WTC11 (cell line): ENCODE measurements at places on chromosomes 7 and 10.
A peak's percentile ranks its signal among the peaks of the same experiment; 100 is the strongest.

DNA sequence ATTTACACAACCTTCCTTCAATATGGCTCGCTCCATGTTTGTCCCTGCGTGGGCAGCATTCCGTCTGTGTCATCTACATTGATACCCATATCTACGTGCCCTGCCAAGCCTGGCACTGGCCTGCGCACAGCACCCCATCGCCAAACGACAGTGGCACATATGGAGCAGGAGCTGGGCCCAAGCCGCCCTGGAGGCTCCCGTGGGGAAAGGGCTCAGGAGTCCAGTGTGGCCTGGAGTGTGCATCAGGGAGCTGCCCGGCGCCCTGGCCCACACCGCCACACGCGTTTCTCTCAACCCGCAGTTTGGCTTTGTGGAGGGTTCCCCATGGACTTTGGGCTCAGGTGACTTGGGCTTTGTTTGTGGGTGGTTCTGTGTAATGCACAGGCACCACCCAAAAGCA, 273.2 kb downstream of the PTPRN2 start:
- no peak for DNase-seq

GRCh38 chr10:71771204-71771603, 2.1 kb downstream of the VSIR start:
- DNase-seq: no peak

- DNase-seq: no peak
Measured at GRCh38 chr10:120161111-120161510, 268.6 kb downstream of the SEC23IP start.

- DNase-seq: no peak
Measured at GRCh38 chr10:69089638-69090599, 2.0 kb downstream of the SRGN start.

- no peak for DNase-seq
Measured at GRCh38 chr10:120963594-120964220, 112.5 kb downstream of the WDR11 start.

GRCh38 chr10:2979306-2979705, 88.0 kb upstream of the PFKP start:
- DNase-seq: no peak

DNA sequence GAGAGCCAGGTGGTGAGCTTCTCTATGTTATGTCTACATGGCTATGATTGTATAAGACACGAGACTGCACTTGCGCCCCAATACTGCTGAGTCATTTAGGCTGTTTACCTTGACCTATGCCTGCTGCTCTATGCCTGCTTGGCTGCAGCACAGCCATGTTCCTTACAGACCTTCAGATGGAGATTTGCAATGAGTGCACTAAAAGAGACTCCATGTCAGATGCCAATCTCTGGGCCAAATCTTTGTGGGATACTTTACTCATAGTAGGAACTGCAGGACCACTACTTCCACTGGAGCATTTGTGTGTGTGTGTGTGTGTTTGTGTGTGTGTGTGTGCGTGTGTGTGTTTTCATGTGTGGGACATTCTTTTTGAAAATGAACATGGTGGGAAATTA, 50.0 kb upstream of the KMT2E start:
- no peak for DNase-seq

DNA sequence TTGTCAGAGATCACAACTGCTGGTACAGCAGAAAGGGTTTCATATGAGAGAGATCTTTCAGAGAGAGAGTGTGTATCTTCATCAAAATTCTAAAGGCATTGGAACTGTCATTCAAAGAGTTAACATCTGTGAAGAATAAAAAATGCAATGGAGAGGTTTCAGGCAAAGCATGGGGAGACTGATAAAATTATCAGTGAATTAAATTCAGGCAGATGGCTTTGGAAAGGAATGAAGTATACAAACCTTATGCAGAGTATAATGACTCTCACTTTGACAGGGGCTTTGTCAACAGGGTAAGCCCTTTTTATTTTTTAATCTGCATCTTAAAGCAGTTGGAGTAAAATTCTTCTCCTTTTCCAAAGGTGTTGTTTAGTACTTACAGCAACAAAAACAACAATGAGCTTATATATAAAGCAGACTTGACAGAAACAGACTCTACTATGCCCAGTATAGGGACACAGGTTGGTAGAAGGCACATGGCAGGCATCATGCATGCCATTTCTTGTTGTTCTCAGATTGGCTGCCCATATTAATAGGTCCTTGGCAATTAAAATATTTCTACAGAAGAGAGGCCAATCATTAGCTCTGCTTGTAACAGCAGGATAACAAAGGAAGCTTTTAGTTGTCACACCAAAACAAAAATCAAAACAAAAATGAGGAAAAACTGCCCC, 54.9 kb upstream of the NXPH1 start:
- DNase-seq: no peak

GRCh38 chr10:96637709-96638108, 50.9 kb upstream of the TM9SF3 start:
- no peak for DNase-seq

- DNase-seq: no peak
Measured at GRCh38 chr10:22326145-22326702, 5.3 kb downstream of the BMI1 start.

- no peak for DNase-seq
Measured at GRCh38 chr7:157188091-157188665, 49.5 kb downstream of the UBE3C start.

DNA sequence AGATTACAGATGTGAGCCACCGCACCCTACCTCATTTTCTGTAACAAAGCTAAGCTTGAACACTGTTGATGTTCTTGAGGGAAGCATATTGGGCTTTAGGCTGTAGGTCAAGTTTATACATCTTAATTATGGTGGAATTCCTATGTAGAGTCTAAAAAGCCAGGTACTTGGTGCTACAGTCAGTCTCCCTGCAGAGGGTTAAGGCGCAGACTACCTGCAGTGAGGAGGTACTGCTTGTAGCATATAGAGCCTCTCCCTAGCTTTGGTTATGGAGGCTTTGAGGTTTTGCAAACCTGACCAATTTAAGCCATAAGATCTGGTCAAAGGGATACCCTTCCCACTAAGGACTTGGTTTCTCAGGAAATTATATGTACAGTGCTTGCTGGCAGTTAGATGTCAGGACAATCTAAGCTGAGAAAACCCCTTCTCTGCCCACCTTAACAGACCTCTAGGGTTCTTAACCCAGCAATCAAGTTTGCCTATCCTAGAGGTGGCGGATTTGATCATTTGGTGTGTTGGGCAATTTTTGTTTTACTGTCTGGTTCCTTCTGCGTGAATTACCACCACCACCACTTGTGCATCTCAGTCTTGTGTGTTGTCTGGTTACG, 6.0 kb downstream of the PPIA start:
- DNase-seq: no peak

DNA sequence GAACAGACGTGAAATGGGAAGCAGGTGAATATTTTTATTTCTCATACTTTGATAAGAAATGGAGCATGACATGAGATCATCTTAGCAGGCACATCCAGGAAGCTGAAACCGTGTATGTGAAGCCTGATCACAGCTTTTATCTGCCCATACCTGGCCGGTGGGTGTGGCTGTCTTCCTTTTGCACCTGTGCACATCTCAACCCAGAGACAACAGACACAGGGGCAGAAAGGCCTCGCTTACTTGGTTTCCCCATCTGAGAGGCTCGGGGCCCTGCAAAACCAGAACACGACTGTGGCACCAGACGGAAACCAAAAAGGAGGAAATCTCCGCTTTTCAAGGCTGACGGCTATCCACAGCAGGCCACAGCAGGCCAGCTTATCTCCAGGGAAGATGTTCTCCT, 116.4 kb downstream of the TCERG1L start:
- no peak for DNase-seq

DNA sequence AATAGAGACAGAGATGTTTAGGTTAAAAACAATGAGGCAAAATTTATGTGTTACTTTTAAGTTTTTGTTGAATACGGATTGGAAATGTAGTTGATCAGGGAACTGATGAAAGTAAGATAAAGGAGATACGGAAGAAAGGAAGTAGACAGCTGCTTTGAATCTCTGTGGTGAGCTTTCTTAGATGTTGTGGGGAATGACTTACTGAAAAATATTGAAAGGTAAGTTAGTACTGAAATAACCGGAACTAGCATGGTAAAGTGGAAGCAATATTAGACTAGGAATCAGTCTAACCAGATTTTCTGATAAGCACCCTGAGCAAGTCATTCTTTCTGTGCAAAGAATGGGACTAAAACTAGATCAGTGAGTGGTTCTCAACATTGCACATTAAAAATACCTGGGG, 34.8 kb downstream of the LUC7L2 start:
- DNase-seq: no peak

DNA sequence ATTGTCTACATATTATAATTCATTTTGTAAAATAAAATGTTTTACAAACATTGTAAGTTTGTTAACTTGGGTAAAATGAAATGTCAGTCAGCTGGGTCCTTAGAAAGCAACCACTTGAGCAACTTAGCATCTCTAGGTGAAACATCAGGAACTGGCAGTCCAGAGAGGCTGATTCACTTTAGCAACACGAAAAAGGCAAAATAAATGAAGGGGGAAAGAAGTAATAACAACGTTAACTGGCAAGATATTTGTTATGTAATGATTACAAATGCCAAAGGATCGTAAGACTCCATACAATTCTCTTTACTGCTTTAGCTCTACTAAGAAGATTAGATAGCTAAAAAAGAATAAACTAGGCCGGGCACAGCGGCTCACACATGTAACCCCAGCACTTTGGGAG, 5.0 kb downstream of the PDZD8 start:
- no peak for DNase-seq

DNA sequence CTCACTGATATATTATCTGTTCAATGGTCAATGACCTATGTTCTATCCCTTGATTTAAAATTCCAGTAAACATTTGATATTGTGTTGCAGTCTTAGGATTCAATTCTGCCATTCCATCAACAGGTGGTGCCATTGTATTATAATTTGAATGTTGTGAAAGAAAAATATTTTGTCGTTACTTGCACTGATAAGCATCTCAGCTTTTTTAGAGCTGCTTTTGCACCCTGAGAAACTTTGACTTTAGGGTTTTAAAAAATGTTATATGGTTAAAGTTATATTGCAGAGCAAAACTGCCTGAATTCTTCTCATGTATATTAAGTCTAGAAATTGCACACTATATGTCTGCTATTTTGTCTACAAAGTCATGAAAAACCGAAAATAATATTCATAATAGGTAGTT, 18.8 kb upstream of the MINDY3 start:
- DNase-seq: no peak

DNA sequence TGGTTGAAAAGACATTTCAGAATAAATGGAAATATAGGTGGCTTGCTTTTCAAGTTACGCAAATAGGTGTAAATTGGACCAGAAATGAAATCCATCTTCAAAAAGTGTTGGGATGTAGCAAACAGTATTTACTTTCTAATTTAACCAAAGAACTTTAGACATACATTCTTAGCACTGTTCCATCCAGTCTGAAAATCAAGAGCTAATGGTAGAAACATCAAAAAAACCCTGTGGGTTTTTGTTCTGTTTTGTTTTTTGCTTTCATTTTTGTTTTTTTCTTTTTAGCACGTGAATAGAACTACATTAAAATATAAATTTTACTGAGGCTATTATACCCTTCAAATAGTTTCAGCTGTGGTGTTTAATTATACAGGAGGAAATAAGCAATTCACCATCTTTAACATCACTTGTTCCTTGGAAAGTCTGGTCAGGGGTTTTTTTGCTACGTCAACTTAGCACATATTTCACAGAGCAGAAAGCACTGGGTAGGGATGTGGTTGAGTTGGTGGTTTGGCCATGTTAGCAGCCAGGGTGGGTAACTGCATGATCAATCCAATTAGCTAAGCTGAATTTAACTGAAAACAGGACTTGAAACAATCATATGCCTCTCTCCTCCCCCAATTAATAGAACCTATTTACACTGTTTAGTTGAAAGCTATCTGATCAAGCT, 275.4 kb upstream of the PFKP start:
- no peak for DNase-seq

- no peak for DNase-seq
Measured at GRCh38 chr7:101874028-101874427, 56.6 kb downstream of the CUX1 start.

GRCh38 chr10:43000651-43001426, 76.0 kb upstream of the RET start:
- peak; percentile 5 for DNase-seq

GRCh38 chr7:115116773-115117715, 195.2 kb downstream of the MDFIC start:
- no peak for DNase-seq

GRCh38 chr10:133325440-133326222, 11.1 kb downstream of the CALY start:
- DNase-seq: peak; percentile 39

DNA sequence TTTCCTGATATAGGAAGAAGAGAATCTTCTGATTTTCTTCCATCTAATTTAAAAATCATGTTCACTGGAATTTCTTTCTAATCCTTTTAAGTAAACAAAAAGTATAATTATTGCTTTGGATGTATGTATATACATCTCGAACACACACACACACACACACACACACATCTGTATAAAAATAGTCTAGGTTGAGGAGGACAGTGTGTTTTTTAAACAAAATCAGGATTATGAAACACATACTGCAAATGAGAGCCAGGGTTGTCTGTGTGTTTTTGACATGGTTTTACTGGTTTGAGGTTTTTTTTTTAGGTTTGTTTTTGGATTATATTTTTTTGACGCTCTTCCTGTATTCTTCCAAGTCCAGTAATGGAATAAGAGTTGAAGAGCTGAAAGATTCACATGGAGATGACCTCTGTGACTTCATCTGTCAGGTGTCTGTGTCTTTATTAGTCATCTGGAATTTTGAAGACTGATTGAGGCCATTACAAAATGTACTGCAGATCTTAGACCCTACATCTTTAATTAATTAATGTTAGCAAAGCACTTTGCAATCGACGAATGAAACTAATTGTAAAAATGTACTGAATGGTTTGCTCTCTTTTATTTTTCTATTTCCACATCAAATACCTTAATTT, 237.1 kb downstream of the SUGCT start:
- DNase-seq: no peak

- DNase-seq: no peak
Measured at GRCh38 chr7:29289156-29290021, 94.8 kb downstream of the CHN2 start.

DNA sequence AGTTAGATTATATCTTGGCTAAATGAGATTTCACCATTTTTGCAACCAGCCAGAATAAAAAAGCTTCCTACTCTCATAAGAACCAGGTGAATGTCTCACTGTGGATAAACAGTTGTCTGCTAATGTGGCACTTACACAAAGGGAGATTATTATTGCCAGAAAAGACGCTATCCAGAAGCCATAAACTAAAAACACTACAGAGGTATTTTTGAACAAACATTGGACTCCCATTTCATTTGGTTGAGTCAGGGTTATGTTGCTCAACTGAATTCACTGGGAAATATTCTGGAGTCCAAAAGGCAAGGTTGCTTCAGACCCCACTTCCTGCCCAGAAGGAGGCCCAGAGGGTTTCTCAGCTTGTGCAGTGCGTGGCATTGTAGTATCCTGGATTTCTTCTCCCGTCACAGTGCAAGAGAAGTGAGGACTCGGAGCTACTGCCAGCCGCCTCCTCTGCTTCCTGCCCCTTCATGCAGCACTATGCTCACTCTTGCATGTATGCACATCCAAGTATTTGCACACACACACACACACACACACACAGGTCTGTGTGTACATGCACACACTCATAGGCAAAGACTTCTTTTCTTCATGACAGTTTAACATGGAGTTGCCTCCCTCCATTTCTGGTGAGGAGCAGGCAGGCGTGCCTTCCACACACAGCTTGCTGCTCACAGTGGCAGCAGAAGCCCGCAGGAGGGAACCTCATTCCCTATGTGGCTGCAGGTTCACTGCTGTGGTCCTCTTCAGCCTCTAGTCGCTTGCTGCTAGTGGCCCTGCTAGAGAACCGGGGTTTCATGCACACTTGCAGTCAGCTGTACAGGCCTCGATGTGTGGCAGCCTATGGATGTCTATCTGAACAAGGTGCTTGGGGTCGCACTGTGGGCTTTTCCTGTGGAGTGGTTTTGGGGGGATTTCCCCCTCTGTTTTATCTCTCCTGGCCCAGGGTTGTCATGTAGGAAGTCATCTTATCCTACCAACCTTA, 10.1 kb downstream of the DENND10 start:
- DNase-seq: no peak
